GM23248 (cell line): ENCODE measurements at places on chromosomes 3 and 15. TPM values are rescaled to one million over a fixed set of nuclear protein-coding genes. Genes with fewer than 3 reads are reported as not detected.

INSYN1 gene
- 8.1 and 10.4 TPM in 2 replicates for total RNA-seq

FGD5 gene
- total RNA-seq, result not detected in 2 replicates

KLF15 gene
- 0.13 and 0.54 TPM in 2 replicates for total RNA-seq

DNA sequence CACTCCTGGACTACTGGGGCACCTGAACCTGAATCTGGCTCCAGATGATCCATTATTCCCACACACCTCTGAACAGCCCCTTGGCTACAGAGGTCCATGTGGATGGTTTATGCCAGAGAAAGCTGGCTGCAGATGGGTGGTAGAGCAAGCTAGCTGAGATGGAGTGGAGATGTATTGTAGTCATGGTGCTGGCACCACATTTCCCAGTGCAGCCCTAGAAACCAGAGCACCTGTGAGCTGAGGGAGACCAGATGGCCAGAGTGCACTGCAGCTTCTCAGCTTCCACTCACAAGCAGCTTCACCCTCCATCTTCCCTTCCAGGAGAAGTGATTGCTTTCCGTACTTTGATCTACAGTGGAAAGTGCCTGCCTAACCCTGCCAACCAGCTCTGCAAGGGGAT lies 29.9 kb downstream of the RBP1 start:
- no peak for DNase-seq
